WTC11 (cell line): ENCODE measurements at places on chromosomes 1 and 21.

- DNase-seq, result no peak
These were observed 38.2 kb downstream of the SLC9A1 start for GRCh38 chr1:27116697-27117096.

DNA sequence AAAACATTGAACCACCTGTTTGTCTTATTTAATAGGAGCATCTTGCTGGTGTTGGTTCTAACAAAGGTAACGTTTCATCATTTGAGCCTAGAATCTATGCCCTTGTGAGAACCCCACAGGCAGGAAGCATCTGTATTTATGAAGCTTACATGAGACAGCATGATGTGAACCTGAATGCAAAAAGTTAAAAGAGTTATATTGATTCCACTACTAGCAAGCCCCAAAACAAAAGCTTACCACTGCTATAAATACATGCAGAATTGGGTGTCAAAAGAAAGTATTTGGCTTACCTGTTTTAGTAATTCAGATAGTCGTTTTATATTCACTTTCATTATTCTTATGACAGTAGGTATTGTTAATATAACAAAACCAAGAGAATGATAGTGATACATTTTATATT, 301.2 kb upstream of the ADGRL2 start:
- no peak for DNase-seq

- DNase-seq, result peak; percentile 86
These were observed 40.9 kb upstream of the PPIAL4F start for GRCh38 chr1:144551543-144552424.

GRCh38 chr1:11337580-11338073, 64.6 kb downstream of the UBIAD1 start:
- peak; percentile 83 for DNase-seq

DNA sequence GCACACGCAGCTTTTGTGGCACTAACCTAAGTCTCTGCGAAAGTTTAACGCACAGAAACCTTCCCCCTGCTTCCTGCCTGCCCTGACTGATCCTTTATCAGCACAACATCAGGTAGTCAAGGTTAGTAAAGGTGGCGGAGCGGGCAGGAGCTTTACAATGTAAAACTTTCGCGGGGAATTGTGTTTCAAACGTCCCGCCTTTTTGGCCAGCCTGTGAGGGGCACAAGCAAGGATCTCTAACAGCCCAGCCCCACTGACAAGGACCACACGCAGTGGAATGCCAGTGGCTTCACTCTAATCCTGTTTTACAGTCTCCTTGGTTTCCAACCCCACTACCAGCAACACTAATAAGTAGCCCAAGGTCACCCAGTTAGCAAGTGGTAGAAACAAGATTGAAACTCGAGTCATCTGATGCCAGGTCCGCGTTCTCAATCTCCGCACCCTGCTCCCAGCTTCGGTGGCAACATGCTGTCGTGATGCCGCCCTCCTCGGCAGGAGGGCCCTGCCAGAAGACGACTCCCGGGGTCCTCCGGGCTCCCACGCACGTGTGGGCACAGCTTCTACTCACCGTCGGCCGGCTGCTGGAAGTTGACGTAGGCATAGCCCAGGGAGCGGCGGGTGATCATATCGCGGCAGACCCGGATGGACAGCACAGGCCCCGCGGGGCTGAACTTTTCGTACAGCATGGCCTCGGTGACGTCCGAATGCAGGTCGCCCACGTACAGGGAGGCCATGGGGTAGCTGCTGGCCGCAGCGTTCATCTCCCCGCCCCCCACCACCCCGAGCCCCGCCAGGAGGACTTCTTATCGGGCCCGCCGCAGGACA, 1.2 kb downstream of the PABPC4 start:
- DNase-seq, result no peak

GRCh38 chr1:241775021-241775420, 73.0 kb upstream of the EXO1 start:
- DNase-seq, result no peak

DNA sequence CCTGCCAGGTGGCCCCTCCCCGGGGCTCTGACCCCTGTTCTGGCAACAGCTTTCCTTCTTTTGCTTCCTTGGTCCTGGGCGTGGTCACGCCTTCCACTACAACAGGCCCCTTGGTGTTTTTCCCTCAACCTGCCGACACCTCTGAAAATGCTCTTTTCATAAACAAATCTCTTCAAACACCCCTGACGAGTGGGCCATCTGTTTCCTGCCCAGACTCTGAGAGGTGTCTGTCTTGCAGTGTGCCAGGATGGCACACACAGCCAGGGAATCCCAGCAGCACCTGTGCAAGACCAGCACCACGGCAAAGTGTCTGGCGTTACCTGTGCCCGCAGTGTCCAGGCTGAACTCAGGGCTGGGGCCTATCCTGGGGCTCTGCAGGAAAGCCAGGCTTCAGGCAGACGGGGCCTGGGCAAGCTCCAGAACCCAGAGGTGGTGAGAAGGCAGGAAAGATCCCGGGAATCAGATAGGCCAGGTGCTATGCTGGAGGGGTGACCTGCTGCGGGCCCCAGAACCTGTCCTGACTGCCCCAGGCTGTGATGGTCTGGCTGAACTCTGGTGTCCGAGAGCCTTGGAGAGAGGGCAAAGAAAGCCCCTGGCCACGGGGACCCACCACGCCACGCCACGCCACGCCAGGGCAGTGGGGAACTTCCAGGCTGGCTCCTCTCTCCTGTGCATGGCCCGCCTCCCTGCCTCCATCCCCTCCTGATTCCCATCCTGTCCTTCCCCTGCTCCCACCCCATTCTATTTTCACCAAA, 88.9 kb downstream of the SIK1 start:
- DNase-seq, result no peak

GRCh38 chr21:42069843-42070242, 1.3 kb upstream of the UMODL1 start:
- no peak for DNase-seq

GRCh38 chr1:71295350-71295749, 214.5 kb upstream of the ZRANB2 start:
- DNase-seq, result no peak

DNA sequence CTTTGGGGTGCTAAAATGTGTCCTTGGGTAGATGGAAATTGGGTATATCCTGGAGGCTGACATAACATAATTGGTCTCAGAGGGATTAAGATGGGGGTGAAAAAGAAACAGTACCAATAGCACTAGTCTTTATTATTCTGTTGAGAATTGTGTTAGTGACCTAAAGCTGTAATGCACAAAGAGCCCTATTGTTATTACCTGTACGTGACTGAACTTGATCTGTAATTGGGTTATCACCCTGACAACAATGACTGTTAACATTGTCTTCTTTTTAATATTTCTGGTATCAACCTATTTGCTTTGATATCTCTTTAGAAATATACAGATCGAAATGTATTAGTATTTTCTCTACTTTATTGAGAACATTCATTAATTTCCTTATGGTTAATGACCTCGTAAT, 147.6 kb downstream of the NEK7 start:
- no peak for DNase-seq

GRCh38 chr21:44912158-44912473, 8.6 kb downstream of the ITGB2 start:
- no peak for DNase-seq

- no peak for DNase-seq
These were observed 133.0 kb downstream of the GPR52 start for GRCh38 chr1:174580801-174581200.

DNA sequence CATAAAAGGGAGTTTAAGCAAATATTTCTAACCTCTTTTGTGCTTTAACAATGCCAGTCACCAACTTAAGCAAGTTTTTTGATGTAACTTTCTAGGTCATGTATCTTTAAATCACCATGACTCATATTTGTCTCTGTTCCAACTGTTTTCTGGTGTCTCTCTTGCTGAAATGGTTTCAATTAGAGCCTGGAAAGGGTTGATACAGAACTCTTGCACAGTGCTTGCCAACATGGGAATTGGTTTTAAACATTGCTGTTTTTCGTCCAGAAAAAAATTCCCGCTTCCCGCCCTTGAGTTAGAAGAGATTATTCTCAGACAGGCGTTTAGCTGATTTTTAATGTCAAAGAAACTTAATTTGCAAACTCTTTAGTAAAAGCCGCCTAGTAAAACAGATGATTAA, 46.4 kb upstream of the SLC22A15 start:
- DNase-seq, result no peak

- DNase-seq, result no peak
These were observed 241.5 kb downstream of the FOXD2 start for GRCh38 chr1:47679301-47679791.

DNA sequence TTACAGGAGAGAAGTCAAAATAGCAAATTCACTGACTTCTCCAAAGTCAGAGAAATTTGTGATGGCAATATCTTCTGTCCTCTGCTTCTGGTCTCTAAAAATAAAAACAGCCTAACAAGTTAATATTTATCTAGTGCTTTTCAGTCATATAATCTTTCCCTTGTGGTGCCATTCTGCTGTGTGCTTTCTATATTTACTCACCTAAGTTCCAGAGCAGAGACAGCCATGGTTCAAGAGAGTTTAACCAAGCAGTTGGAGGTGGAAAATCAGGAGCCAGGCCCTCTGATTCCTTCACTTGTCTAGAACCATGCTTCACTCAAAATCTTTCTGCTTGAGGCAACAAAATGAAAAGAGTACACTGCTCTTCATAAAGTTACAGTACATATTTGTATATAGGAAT, 39.3 kb downstream of the BRINP2 start:
- DNase-seq, result no peak

- DNase-seq, result peak; percentile 52
These were observed 1.5 kb downstream of the GRIK3 start for GRCh38 chr1:37032660-37033354.

DNA sequence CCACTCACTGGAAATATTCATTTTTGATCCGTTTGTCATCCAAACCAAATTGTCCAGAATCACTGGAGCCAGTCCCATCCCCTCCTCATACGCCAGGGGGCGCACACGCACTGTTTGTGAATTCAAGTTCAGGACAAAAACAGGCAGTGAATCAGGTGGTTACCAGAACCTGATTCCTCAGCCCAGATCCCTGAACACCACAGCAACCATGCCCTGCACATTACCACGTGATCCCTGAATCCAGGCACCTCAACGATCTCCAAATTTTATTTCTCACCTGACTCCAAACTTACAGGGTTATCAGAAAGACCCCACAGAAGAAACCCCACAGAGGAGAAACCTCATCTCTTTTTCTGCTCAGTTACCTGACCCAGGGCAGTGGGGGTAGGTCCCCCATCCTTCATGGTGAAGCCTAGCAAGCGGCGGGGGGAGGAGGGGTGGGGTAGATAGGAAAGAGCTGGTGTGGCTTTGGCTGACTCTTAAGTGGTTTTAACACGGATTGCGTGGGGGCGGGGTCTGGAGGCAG, 1.4 kb upstream of the PTPRF start:
- peak; percentile 89 for DNase-seq

DNA sequence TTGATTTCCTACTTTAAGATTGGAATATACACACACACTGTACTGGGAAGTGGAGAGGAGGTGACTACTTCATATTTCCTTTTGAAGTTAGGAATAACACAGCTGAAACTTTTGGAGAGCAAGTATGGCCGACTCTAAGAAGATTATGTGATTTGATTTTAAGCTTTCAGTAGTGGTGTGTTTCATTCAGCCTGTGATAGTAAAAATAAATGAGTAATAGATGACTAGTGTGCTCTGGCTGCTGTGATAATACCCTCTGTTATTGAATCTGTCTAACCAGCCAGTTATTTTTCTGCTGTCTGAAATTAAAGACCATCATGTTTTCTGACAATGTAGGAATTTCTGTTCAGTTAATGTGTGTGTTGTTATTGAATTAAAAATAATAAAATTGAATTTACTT, 48.3 kb downstream of the CTTNBP2NL start:
- DNase-seq, result no peak

DNA sequence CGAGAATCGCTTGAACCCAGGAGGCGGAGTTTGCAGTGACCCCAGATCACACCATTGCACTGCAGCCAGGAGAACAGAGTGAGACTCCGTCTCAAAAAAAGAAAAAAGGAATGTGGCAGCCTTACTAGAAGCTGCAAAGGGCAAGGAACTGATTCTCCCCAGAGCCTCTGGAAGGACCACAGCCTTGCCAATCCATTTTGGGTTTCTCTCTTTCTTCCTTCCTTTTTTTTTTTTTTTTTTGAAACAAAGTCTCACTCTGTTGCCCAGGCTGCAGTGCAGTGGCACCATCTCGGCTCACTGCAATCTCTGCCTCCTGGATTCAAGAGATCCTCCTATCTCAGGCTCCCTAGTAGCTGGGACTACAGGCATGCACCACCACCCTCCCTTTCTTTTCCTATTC, 9.9 kb upstream of the IFNGR2 start:
- no peak for DNase-seq

DNA sequence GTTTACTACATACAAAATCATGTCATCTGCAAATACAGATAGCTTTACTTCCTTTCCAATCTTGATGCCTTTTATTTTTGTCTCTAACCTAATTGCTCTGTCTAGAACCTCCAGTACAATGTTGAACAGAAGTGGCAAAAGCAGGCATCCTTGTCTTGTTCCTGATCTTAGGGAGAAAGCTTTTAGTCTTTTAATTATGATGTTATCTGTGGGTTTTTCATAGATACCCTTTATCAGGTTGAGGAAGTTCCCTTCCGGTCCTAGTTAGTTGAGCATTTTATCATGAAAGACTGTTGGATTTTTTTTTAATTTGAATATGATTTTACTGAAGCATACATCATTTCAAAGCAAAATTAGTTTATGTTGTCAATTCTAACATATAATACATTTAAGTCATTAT, 45.7 kb upstream of the DISC1 start:
- DNase-seq, result no peak

DNA sequence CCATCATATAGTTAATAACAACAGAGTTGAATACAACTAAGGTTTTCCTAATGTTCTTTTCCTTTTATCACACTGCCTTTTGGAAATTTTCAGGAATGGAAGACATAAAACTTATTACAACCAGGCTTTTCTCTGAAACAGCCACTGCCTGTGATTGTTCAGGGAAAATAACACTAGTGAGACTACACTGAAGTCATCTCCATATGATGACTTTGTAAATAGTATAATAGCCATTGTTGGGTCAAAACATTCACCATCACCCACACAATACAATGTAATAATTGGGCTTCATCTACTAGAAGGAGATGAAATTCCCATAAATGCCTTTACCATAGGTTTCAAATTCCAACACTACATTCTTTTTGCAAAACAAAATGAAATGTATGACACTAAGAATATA, 5.0 kb downstream of the TESK2 start:
- no peak for DNase-seq

- DNase-seq, result no peak
These were observed 57.6 kb downstream of the ABCA4 start for GRCh38 chr1:94063379-94063778.

DNA sequence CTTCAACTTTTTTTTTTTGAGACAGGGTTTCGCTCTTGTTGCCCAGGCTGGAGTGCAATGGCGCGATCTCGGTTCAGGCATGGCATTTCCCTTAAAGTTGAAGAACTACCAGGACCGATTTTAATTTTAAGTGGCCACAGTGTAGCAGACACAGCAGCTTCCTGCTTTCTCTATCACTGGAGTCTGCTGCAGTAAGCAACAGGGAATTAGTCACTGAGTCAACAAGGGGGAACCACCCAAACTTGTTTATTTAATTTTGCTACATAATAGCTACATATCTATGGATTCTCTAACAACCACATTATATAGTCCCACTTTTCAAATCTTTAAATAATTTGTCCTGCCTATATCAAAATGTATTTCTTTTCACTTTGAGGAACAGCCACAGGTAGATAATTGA, 12.5 kb upstream of the TNNI3K start:
- DNase-seq, result no peak

- no peak for DNase-seq
These were observed 192.9 kb upstream of the VAMP3 start for GRCh38 chr1:7578206-7578605.

- DNase-seq, result no peak
These were observed 107.3 kb upstream of the ST6GALNAC5 start for GRCh38 chr1:76759950-76760349.
